ENCODE measurements at places on chromosomes 3 and 15.

- no peak for DNase-seq
Observed at GRCh38 chr15:44215594-44215993, 20.5 kb upstream of the FRMD5 start.

GRCh38 chr3:146396792-146397191 lies 72.6 kb downstream of the PLSCR2 start:
- DNase-seq = no peak

DNA sequence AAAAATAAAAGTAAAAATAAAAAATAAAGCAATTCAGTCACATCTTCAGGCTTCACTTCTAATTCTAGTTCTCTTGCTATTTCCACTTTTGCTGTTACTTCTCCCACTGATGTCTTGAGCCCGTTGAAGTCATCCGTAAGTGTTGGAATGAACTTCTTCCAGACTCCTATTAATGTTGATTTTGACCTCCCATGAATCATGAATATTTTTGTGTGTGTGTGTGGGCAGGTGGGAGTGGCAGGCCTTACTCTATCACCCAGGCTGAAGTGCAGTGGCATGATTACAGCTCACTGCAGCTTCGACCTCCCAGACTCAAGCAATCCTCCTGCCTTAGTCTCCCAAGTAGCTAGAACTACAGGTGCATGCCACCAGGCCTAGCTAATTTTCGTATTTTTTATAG lies 10.7 kb downstream of the USP4 start:
- no peak for DNase-seq

GRCh38 chr3:139774560-139775302 lies 97.0 kb upstream of the NMNAT3 start:
- DNase-seq = no peak

- no peak for DNase-seq
Observed at GRCh38 chr3:152200476-152201420, 68.0 kb upstream of the MBNL1 start.

DNA sequence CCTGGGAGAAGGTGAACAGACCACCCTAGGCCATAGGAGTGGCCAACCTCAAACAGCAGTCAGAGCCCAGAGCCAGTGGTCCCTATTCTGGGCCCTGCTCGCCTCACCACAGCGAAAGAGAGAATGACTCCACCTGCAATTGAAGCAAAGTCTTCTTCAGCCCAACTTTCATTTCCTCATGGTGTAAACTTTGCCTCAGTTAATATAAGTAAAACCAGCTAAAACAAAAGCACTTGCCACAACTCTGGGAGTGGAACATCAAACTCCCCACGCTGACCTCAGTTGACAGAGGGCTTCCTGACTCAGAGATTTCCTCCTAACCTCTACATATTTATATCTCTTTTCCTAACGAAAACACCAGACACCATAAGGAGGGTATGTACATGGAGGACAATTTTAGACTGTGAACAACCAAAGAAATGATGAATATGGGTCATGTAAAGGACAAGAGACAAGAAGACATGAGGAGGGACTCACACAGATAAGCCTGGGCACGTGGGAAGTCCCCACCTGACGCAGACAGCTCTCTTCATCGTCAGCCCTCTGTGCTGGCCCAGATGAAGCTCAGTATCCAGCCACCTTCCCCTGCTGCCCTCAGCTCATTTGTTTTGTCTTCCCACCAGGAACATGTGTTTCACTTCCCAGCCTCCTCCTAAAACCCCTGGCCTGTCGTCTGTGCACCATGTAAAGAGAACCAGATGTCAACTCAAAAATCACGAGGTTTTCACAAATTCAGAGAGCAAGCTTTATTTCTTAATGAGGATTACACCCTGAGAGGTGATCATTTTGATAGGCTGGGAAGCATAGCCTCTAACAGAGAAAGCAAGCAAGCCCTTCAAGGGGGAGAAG lies 140.9 kb downstream of the KCNMB2 start:
- no peak for DNase-seq

DNA sequence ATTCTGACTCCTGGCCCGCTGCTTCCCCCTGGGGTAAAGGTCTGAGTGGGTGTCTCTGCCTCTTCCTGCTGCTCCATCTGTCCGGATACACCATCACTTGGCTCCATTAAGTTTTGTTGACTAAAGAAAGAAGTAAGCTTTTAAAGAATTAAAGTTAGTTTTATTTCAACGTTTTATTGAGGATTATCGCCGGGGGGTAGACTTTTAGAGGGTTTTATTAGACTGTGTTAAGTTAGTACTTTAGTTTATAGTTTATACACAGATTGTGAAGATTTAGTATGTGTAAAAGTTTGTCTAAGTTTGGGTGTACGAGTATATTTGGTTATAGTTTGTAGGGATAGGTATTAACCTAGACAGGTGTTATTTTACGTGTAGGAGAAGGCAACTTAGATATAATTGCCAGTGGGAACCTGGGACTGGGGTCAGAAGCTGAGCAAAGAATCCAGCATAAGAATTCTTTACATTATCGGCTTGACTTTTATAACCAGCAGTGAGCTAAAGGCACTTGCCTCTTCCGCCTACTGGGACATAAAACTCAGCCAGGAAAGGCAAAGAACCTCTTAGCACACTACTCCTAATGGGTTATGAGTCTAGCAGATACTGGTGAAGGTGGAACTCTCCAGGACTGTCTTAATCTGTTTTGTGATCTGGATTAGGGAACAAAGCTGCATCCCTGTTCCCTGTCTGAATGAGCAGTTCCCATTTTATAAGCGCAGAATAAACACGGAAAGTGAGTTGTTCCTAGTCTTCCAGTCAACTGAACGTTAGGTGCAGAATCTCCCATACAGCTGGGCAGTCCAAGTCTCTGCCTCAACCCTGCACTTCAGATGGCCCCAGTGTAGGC lies 131.3 kb downstream of the FAM43A start:
- no peak for DNase-seq

GRCh38 chr3:61697301-61697700 lies 135.9 kb downstream of the PTPRG start:
- no peak for DNase-seq

DNA sequence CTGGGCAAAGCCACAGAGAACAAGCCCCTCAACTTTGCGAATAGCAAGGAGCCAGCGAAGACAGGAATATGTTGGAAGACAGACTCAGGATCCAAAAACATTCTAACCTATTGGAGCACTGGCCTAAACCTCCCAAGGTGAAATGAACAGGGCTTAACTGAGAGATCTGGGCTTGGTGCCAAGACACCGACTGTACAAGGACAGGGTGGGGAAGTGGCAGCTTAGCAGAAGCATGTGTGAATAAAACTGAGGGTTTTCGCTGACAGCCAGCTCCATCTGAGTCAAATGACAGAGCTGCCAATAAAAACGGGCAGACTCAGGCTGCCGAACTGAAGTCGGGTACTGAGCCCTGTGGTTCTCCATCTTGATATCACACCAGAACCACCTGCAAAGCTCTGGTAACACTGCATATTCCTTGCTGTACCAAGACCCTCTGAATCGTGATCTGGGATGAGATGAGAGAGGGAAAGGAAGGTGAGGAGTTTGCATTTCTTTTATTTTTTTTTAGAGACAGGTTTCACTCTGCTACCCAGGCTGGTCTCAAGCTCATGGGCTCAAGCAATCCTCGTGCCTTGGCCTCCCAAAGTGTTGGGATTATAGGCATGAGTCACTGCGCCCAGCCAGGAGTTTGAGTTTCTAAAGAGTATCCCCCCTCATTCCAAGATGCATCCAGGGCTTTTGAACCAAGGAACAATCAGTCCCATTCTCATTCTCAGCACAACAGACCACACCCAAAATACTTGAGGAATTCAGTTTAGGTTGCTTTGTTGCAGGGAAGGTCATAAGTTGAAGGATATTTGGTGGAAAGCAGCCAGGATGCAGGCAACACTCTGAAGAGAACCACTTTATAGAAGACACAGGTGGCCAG lies 6.0 kb upstream of the PLCB2 start:
- DNase-seq = no peak

GRCh38 chr15:27250223-27250622 lies 279.2 kb downstream of the GABRG3 start:
- DNase-seq = no peak

DNA sequence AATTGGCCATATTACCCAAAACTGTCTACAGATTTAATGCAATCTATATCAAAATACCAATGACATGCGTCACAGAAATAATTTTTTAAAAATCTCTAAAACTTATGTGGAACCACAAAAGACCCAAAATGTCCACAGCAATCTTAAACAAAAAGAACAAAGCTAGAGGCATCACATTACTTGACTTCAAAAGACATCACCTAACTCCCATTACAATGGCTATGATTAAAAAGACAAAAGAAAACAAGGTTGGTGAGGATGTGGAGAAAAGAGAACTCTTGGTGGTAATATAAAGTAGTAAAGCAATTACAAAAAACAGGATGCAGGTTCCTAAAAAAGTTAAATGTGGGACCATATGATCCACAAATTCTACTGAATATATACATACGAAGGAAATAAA lies 187.6 kb upstream of the CNTN6 start:
- DNase-seq = no peak

Measured in stimulated activated CD8-positive, alpha-beta memory T cell treated with anti-CD3 and anti-CD28 coated beads, Interleukin-4, amount 100 ng/mL, for 4 hours (primary cell).